Cortex of kidney (tissue), 1 donor: ENCODE measurements at places on chromosomes 6 and 20.

DNA sequence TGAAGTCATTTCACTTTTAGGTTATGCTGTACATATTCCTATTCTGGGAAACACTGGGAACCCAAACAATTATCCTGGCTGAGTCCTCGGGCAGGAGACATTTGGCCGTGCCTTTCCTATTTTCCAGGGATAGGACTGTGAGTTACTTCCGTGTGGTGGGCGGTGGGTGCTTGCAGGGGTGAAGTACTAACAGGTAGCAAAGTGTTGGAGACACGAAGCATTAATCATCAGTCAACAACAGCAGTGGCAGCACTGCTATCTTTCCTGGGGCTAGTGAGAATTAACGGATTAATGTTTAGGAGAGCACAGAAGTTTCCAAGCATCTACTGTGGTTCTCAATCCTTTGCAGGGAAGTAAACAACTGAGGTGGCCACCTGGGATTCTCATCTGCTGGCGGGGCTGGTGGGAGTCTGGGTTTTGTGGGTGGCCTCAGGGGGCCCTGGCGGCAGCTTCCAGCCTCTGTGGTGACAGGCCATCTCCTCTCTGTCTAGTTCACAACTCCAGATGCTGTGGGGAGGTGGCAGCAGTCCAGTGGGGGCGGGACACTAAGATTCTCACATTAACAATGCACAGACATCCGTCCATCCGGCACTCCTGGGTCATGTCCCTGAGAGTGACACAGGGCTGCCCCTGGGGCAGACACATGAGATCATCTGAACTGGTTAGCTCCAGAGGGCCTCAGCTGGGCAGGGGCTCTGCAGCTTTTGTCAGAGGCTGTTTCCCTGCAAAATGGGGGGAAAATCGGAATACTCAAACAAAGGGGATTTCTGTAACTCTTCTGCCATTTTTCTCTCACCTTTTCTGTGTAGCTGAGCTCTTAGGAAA, 90.9 kb downstream of the GJA10 start:
- no peak for DNase-seq

DNA sequence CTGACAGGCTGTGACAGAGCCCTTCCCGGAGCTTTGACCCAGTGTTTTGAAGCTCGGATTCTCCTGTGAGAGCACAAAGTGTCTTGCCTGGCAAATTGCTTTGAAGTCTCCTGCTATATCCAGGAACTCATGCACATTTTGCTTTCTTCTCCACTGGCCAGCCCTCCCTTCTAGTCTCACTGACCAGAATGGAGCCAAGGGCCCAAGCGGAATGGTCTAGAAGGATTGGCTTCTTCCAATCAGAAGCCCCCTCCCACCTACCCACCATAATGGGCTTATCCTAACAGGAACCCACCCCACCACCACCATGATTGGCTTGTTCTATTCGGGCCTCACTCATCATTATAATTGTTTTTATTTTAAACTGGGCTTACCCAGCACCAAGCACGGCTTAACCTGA, 130.1 kb downstream of the PXDC1 start:
- DNase-seq, result no peak

DNA sequence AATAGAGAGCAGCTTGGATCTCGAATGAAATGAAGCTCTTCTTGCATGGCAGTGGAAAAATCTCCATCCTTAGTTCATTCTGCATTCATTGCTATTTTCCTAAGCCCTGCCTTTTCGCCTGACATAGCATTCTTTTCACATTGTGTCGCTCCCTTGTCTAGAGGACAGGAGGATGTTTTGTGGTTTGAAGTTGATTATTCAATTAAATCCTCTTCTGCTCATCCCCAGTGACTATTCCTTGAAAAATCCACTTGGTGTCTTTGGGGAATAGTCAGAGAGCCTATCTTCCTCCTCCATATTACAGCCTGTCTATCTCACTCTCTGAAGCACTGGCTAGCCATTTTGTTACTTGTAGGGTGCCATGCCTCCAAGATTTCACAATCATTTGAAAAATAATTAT, 161.2 kb downstream of the KLHL32 start:
- DNase-seq, result no peak

GRCh38 chr6:95723638-95724037, 146.3 kb downstream of the MANEA start:
- DNase-seq, result no peak

DNA sequence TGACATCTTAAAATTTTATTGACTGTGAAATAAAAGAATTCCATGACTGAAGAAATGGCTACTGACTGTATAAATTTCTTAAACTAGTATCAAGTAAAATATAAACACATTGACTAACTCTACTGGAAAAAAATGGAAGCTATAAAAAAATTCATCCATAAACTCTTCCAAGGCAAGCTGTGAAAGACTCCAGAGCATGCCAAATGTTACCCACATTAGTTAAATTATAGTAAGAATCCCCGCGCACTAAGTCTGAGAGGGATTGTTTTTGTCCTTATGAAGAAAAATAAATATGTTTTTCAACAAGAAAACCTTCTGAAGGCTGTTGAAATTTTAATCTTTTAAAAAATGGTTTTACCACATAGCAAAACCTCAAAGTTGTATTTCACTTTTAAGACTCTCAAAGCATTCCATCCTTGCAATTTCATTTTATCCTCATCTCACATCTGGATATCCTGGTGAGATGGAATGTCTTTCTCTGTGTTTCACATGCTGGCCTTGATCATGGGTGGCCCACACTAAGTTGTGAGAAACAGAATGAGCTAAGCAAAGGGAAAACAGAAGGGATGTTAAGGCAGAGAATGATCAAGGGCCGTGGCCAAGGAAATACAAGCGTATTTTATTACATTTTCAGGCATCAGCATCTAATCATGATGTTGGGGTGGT, 732.5 kb downstream of the KIF16B start:
- DNase-seq, result no peak

GRCh38 chr6:7052443-7053011, 55.2 kb upstream of the RREB1 start:
- no peak for DNase-seq

- DNase-seq, result no peak
Observed at GRCh38 chr6:13767121-13767808, 47.1 kb downstream of the MCUR1 start.
